ENCODE measurements at places on chromosomes 13 and 19.

DNA sequence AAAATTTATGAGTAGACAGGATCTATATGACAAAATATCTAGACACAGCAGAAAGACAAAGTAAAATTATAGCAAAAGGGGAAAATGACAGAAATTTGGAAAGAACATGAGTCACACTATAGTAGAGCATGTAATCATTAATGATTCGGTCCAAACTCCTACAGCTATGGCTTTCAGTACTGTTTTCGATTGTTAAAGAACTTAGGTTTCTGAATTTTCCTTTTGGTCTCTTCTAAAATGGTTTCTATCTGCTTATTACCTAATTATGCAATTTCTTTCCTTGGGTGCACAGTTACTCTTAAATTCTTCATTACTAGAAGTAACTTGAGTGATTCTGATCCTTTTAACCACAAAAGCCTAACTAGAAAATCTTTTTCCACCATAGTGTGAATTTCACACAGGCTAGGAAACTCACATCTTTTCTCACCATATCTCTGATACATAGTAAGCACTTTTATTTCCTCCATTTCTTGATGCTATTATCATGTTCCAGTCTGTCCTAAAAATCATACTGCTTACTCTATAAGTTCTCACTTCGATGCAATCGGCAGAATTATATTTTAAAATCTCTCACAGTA lies 1101.4 kb downstream of the PCDH9 start:
- no peak for DNase-seq

GRCh38 chr13:100842136-100842535 lies 167.5 kb upstream of the TMTC4 start:
- DNase-seq, result no peak

DNA sequence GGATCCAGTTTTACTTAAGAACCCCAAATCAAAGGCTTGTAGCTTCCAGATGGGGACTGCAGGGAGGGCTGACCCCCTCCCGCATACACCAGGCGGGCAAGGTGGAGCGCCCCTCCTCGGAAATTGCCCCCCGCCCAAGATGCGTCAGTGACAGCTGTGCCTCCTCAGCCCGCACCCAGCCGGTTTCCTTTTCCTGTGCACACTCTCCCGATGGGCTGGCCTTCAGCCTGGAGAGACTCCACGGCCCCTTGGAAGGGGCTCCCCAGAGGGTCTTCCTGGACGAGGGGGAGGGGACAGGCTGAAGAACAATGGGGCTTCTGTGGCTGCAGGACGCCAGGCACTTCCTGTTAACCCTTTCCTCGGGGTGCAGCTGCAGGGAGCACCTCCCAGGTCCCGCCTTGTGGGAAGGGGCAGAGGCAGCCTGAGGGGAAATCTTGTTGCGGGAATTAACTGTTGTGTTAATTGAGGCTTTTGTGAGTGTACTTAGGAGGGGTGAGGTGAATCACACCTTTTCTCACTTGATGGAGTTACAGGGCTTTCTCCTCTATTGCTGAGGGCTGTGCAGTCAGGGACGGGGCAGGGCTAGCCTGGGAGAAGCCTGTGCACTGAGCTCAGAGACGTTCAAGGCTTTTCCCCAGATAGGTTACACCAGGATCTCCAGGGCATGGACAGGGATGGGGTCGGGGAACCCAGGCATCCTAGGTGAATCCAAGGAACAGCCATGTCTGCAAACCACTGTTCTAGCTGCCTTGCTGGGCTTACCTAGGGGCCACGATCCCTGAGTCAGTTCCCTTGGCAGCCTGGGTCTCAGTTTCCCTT lies 14.3 kb downstream of the IER2 start:
- no peak for DNase-seq

- DNase-seq, result no peak
These were observed 513.6 kb downstream of the PCDH9 start for GRCh38 chr13:66716538-66716937.

- no peak for DNase-seq
These were observed 37.2 kb downstream of the SLITRK1 start for GRCh38 chr13:83845106-83845505.

GRCh38 chr13:23778002-23778652 lies 111.1 kb downstream of the MIPEP start:
- DNase-seq, result no peak

GRCh38 chr13:42803563-42804204 lies 22.3 kb downstream of the FAM216B start:
- no peak for DNase-seq

GRCh38 chr19:16070366-16070990 lies 5.8 kb upstream of the TPM4 start:
- peak; percentile 93 for DNase-seq

- DNase-seq, result no peak
These were observed 20.3 kb downstream of the CLPTM1 start for GRCh38 chr19:44975444-44975843.

GRCh38 chr19:40610396-40611064 lies 9.4 kb downstream of the LTBP4 start:
- no peak for DNase-seq

GRCh38 chr13:50334115-50334778 lies 319.0 kb downstream of the KCNRG start:
- no peak for DNase-seq

DNA sequence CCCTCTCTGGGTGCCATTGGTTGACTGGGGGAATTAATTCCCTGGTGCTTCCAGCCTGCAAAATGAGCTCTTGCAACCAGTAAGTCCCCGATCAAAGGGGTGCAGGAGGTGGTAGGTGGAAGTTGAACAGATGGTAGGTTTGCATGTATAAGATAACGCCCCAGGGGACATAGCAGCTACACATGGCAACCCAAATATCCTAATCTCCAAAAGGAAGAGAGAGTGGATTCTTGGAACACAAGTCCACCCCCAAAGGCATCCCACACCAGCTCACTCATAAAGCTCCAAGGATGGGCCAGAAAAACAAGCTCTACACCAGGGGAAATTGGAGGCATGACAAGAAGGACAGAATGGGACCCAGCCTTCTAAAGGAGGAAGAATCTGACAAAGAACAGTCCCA lies 4.8 kb downstream of the CD209 start:
- DNase-seq, result no peak

- DNase-seq, result no peak
These were observed 7.4 kb downstream of the ETHE1 start for GRCh38 chr19:43519436-43520088.

- no peak for DNase-seq
These were observed 7.0 kb downstream of the CLASRP start for GRCh38 chr19:45045671-45046353.

GRCh38 chr13:20441879-20442278 lies 83.8 kb downstream of the CRYL1 start:
- DNase-seq, result no peak

GRCh38 chr19:14370169-14370939 lies 10.9 kb upstream of the ADGRE5 start:
- no peak for DNase-seq

DNA sequence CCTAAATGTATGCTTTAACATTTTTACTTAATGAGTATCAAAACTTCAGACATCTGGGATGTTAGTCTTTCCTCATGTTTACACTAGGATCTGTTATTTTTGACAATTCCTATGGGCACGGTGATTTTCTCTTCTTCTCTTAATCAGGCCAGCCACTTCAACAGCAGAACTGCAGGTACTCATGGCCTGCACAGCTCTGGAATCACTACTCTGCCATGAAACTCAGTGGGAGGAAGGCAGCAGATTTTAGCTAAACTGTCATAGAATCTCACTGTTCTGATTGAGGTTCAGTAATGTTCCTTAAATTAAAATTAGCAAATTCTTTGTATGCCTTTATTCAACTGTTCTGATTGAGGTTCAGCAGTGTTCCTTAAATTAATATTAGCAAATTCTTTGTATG lies 1083.0 kb downstream of the SLITRK5 start:
- DNase-seq, result no peak

DNA sequence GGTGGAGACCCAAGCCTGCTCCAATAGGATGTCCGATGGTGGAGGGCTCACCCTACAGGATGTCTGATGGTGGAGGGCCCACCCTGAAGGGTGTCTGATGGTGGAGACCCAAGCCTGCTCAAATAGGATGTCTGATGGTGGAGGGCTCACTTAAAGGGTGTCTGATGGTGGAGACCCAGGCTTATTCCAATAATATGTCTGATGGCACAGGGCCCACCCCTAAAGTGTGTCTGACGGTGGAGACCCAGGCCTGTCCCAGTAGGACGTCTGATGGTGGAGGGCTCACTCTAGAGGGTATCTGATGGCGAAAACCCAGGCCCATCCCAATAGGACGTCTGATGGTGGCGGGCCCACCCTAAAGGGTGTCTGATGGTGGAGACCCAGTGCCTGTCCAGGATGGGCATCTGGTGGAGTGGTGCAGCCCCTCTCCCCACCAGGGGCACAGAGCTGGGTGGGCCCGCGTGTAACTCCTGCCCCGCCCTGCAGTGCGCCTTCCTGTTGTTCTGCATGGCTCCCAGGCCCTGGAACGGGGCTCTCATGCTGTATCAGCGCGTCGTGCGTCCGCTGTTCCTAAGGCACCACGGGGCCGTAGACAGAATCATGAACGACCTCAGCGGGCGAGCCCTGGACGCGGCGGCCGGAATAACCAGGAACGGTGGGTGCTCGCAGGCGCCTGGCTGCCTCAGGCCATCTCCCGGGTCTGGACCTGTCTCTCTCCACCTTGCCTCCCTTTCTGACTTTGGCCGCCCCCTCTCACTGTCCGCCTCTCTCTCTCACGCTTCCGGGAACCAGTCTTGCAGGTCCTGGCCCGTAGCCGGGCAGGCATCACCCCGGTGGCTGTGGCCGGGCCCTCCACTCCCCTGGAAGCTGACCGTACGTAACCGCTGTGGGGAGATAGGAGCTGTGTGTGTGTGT lies 5.1 kb downstream of the REEP6 start:
- DNase-seq, result no peak

DNA sequence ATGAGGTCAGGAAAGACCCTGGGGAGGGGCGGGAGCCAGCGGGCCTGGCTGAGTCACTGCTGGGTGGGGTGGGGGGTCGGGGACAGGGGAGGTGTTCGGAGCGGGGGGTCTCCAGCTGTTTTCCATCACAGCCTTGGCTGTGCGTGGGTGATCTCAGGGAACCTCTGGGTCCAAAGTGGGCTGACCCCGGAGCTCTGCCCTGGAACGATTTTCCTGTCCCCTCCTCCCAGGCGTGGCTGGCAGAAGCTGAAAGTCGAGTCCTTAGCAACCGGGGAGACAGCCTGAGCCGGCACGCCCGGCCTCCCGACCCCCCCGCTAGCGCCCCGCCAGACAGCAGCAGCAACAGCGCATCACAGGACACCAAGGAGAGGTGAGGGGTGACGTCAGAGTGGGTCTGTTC lies 10.6 kb downstream of the TRIP10 start:
- no peak for DNase-seq

- DNase-seq, result no peak
These were observed 56.7 kb downstream of the GNG7 start for GRCh38 chr19:2645826-2646225.

GRCh38 chr19:7681340-7682174 lies 924 bp downstream of the TRAPPC5 start:
- DNase-seq, result no peak

GRCh38 chr19:39924389-39924788 lies 10.0 kb downstream of the FCGBP start:
- no peak for DNase-seq

- no peak for DNase-seq
These were observed 543.3 kb downstream of the FGF9 start for GRCh38 chr13:22214184-22214583.

DNA sequence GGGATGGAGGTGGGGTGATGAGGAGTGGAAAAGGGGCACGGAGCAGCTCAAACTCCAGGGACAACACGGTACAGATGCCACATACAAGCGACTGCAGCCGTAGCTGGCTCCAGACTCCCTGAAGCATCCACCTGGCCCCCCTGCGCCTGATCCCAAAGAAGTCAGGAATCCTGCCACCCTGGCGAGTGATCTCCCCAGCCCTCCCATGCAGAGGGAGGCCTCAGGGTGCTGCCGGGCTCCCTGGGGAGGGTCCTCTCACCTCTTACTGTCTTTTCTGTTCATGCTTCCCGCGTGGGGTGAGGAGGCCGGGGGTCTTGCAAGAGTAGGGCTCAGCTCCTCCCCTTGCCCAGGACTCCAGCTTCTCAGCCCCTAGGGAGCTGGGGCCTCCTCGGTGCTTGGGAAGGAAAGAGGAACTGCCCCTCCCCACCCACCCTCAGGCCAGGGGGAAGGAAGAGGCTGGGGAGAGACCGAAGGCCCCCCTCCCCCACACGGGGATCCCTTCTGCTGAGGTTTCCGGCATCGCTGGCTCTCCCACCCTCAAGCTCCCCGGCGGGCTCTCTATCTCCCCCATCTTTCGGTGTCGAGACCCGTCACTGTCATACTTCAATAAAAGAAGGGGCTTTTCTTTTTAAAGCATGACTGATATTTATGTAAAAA lies at the start of gene RASGRP4:
Gene RASGRP4 (minus strand): TSS at position 410 of the 657 bp plus-strand sequence. CDS start 128 bp downstream, at position 282.
- DNase-seq, result no peak

- no peak for DNase-seq
These were observed 22.9 kb downstream of the SBNO2 start for GRCh38 chr19:1151037-1151724.

DNA sequence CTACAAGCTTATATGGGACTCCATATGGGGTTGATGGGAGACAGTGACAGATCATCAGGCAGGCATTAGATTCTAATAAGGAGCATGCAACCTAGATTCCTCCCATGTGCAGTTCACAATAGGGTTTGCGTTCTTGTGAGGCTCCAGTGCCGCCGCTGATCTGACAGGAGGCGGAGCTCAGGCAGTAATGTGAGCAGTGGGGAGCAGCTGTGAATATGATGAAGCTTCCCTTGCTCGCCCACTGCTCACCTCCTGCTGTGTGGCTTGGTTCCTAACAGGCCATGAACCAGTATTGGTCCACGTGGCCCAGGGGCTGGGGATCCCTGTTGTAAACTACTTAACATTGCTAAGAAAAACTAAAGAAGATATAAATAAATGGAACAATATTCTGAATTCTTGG lies 378.4 kb downstream of the KCNRG start:
- DNase-seq, result no peak

DNA sequence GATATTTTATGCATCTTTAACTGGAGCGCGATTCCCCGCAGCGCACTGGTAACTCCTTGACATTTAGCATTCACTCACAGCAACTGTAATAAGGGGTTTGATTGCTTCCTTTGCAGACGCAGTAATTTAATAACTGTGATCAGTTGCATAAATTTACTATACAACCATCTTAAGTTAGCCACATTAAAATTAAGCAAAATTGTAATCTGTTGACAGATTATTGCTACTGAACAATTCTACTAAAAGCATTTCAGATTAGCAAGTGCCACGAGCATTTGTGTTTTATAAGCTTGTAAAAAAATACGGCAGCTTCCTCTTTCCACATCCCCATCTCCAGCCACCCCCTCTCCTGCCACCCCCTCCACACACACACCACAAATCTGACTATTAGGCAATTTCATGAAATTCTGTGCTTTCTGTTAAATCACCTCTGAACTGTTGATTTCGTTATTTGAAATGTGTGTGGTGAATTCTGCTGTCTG lies 44.4 kb downstream of the TSHZ3 start:
- DNase-seq, result no peak

DNA sequence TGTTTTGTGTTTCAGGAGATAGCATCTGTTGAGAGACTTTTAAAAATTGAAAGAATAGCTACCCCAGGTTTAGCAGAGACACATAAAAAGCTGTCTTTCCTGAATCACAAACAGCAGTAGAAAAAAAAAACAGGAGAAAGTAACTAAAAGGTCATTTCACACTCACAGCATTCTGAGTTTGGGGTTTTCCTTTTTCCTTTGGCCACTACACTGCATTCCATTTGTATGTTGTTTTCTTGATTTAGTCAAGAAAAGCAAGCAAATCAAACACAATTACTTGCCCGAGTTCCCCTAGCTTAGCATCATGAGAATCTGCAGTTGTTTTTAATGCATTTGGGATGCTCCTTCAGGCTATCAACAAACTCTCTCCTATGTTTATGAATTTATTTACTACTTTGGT lies 161.0 kb downstream of the KCTD12 start:
- no peak for DNase-seq

Data from vagina (tissue), 2 donors.